SK-N-MC (cell line): ENCODE measurements at places on chromosomes 6 and 20.

GRCh38 chr6:156379392-156380289 lies 397.5 kb upstream of the ARID1B start:
- no peak for DNase-seq

GRCh38 chr6:122845464-122845863 lies 56.4 kb downstream of the SMPDL3A start:
- DNase-seq = no peak

DNA sequence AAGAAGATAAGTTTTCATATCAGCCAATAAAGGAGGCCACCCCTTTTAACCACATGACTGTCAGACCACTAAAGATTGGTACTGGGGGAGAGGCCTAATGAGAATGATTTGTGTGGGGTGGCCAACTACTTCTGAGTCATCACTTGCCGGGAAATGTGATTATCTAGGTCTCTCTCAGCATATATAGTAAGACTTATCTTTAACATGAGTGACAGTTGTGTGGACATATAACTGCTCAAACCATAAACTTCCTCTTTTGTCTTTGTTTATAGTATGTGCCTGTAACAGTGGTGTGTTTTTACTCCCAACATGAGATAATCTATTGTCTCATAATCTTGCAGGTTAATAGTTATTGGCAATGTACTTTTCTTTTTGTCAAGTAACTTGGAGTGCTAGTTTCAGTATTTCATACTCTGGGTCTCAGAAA lies 312.4 kb downstream of the CDKAL1 start:
- DNase-seq = no peak

DNA sequence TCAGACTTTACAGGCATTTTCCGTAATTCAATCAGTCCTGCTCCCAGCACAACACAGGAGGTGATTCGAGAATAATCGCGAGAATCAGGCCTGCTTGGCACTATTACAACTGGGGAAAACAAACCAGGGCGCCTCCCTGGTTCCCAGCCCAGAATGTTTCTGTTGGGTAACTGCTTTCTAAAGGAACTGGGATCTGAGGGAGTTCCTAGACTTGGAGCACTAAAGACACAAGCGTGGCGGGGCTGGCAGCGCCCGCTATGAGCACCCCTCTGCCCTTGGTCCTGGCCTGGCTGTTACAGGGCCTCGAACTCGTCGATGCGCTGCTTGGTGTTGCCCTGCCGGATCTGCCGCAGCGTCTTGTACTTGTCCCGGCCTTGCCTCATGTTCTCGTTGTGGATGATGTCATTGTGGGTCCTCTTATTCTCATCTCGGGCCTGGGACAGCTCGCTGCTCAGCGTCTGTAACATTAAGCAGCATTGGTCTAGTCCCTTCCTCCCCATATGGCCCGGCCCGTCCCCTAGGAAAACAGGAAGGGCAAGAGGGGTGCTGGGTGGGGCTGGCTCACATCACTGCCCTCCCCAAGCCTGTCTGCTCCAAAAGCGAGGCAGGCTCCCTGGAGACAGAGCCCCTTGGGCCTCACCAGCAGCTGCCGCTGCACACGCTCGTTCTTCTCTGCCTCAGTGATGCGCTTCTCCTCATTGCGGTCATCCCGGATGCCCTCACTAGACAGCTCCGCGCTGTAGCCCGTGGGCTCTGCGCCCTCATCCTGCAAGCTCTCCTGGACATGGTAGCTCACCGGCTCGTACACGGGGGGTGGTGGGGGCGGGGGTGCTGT lies 52.3 kb downstream of the EZR start:
- DNase-seq = no peak

DNA sequence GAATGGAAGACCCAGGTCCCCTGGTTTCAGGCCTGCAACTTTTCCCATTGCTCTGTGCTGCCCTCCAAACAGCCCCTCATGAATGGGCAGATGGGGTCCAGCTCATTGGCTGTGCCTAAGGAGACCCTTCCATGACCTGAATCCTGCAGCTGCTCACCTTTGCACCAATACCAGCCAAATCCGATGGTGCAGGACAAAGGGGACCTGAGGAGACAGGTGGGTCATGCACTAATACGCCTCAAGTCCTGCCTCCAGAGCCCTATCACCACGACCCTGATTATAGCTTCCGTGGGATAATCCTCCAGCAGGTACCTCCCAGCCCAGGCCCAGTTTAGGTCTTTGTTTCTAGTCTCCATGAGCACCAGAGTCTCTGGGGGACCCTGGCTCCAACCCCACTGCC lies 16.8 kb downstream of the TREM1 start:
- DNase-seq = no peak

- no peak for DNase-seq
These were observed 84.5 kb downstream of the JARID2 start for GRCh38 chr6:15330174-15330944.
